ENCODE measurements at places on chromosomes 6 and 20. TPM values are rescaled to one million over a fixed set of nuclear protein-coding genes. Genes with fewer than 3 reads are reported as not detected.

DNA sequence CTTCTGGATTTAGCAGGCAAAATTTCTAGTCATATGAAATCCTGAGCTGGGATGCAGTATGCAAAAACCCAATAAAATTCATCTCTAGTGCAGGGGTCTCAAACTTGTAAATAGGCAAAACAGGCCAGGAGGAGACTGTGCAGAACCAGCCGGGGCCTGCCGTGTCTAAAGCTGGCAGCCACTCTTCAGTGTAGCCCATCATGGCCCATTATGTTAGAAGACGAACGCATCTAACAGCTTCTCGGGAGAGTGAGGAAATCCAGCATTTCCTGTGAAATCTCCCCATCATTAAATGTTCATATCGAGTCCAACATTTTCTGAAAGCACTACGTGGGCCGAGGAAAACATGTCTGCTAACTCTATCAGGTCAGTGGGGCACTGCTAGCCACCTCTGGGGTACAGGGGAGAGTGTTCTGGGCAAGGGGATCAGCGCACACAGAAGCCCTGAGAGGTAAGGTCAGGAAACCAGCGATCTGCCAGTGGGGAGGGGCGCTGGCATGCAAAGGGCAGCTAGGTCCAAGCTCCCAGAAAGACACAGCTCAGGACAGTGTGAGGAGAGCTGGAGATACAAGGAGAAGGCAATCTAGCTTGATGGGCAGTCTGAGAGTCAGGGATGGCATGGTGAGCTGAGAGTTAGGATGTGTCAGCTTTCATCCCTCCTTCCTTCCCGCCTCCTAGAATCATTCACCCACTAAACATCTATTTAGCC lies 144.2 kb downstream of the PREX1 start:
- H3K4me1 ChIP-seq, result peaks cover 35% of the 10 kb centered on the region
- no peak overlapping the region for H3K4me3 ChIP-seq
- no peak for DNase-seq
- H3K36me3 ChIP-seq, result peaks cover 4% of the 10 kb centered on the region

Gene YIPF3
- 91.6 TPM for total RNA-seq

Gene MAFB
- total RNA-seq, result 84.1 TPM

Gene NKAIN4
- total RNA-seq, result 1.2 TPM

GRCh38 chr6:162917506-162917905 lies 189.7 kb downstream of the PACRG start:
- DNase-seq, result no peak
- H3K4me3 ChIP-seq, result no peak overlapping the region
- no peaks in the 10 kb centered on the region for H3K27me3 ChIP-seq
- H3K27ac ChIP-seq, result no peak overlapping the region
- no peaks in the 10 kb centered on the region for H3K4me1 ChIP-seq
- no peaks in the 10 kb centered on the region for H3K36me3 ChIP-seq

GRCh38 chr6:161414180-161414579 lies 140.3 kb upstream of the AGPAT4 start:
- no peak overlapping the region for H3K4me3 ChIP-seq
- H3K27me3 ChIP-seq, result no peaks in the 10 kb centered on the region
- no peaks in the 10 kb centered on the region for H3K4me1 ChIP-seq
- no peak overlapping the region for H3K27ac ChIP-seq
- H3K36me3 ChIP-seq, result no peaks in the 10 kb centered on the region
- DNase-seq, result no peak

DNA sequence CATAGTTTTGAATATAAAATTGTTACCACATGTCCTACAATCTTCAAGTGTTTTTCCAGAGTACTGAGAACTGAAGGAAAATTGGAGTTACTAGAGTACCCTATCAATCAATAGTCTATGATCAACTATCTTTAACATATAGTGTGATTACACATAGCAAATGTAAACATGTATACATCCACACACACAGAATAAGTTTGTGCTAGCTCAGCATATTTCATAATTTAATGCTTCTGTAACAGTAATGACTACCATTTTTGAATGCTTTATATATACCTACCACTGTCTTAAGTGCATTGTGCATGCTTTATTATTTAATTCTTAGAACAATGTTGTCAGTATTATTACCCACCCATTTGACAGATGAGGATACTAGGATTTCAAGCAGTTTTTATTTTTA lies 523.9 kb downstream of the HAO1 start:
- H3K36me3 ChIP-seq, result no peaks in the 10 kb centered on the region
- H3K27me3 ChIP-seq, result no peaks in the 10 kb centered on the region
- no peak for DNase-seq
- no peak overlapping the region for H3K27ac ChIP-seq
- no peaks in the 10 kb centered on the region for H3K4me1 ChIP-seq

GRCh38 chr6:136890194-136890839 lies 31.8 kb upstream of the SLC35D3 start:
- no peaks in the 10 kb centered on the region for H3K27me3 ChIP-seq
- peaks cover 5% of the 10 kb centered on the region for H3K36me3 ChIP-seq
- no peak for DNase-seq
- H3K27ac ChIP-seq, result no peak overlapping the region

- H3K4me3 ChIP-seq, result no peak overlapping the region
- peak; percentile 21 for DNase-seq
- H3K27ac ChIP-seq, result no peak overlapping the region
- H3K4me1 ChIP-seq, result peaks cover 8% of the 10 kb centered on the region
- H3K36me3 ChIP-seq, result no peaks in the 10 kb centered on the region
Measured at GRCh38 chr6:155248008-155249001, 15.5 kb upstream of the CLDN20 start.

- H3K4me1 ChIP-seq, result no peaks in the 10 kb centered on the region
- H3K27ac ChIP-seq, result no peak overlapping the region
- H3K36me3 ChIP-seq, result no peaks in the 10 kb centered on the region
- no peaks in the 10 kb centered on the region for H3K27me3 ChIP-seq
- no peak for DNase-seq
Measured at GRCh38 chr6:93453956-93454355, 34.6 kb upstream of the EPHA7 start.

Gene TM9SF4
- total RNA-seq, result 27.0 TPM

GRCh38 chr6:87799651-87800050 lies 97.6 kb upstream of the AKIRIN2 start:
- H3K4me3 ChIP-seq, result no peak overlapping the region
- no peaks in the 10 kb centered on the region for H3K4me1 ChIP-seq
- no peak for DNase-seq
- H3K27ac ChIP-seq, result no peak overlapping the region
- no peaks in the 10 kb centered on the region for H3K27me3 ChIP-seq

DNA sequence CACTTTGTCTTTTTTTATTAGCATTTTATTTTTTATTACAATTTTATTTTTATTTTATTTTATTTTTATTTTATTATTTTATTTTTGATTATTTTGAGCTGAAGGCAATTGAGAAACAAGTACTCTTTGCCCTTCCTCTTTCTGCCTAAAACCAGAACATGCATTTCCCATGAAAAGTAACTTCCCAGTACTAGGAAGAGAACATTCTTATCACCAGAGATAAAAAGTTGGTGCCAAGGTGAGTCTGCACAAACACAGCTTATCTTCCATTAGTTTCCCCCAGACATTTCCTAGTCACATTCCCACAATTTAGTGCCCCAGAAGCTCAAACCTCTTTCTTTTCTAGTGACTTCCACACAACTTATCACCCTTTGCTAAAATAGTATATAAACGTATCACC lies 84.8 kb downstream of the CD24 start:
- no peaks in the 10 kb centered on the region for H3K36me3 ChIP-seq
- H3K27ac ChIP-seq, result no peak overlapping the region
- no peak for DNase-seq
- no peaks in the 10 kb centered on the region for H3K27me3 ChIP-seq

GRCh38 chr6:32796848-32797776 lies 19.7 kb downstream of the HLA-DOB start:
- H3K4me3 ChIP-seq, result no peak overlapping the region
- peaks cover 12% of the 10 kb centered on the region for H3K4me1 ChIP-seq
- H3K27ac ChIP-seq, result no peak overlapping the region

Gene OR2W1
- total RNA-seq, result not detected

- no peak overlapping the region for H3K27ac ChIP-seq
- H3K4me3 ChIP-seq, result no peak overlapping the region
- H3K36me3 ChIP-seq, result no peaks in the 10 kb centered on the region
- no peaks in the 10 kb centered on the region for H3K4me1 ChIP-seq
- no peak for DNase-seq
- no peaks in the 10 kb centered on the region for H3K27me3 ChIP-seq
Measured at GRCh38 chr20:48215536-48215935, 430.3 kb upstream of the SULF2 start.

- H3K36me3 ChIP-seq, result no peaks in the 10 kb centered on the region
- no peak for DNase-seq
- no peak overlapping the region for H3K27ac ChIP-seq
- H3K4me1 ChIP-seq, result no peaks in the 10 kb centered on the region
- no peaks in the 10 kb centered on the region for H3K27me3 ChIP-seq
- H3K4me3 ChIP-seq, result no peak overlapping the region
Measured at GRCh38 chr6:4849226-4850022, 73.2 kb downstream of the CDYL start.

DNA sequence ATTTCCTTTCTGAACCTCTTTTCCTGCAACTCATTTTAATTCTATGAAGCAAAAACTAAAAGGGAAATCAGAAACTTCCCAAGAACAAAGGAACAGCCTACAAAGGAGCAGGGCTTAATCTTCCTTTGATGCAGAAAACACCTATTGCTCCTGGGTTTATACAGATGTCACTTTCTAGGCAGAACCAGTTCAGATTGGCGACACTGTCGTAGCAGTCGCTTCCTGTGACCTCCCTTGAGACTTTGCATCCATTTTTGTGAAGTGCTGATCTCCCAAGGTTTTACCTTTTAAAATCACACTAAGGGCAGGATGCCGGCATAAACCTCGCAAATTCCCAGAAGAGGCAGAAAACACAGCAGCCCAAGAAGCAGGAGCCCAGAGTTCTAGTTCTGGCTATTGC lies 40.1 kb downstream of the JAG1 start:
- no peak overlapping the region for H3K4me3 ChIP-seq
- no peaks in the 10 kb centered on the region for H3K36me3 ChIP-seq
- H3K27me3 ChIP-seq, result no peaks in the 10 kb centered on the region
- peaks cover 16% of the 10 kb centered on the region for H3K4me1 ChIP-seq

DNA sequence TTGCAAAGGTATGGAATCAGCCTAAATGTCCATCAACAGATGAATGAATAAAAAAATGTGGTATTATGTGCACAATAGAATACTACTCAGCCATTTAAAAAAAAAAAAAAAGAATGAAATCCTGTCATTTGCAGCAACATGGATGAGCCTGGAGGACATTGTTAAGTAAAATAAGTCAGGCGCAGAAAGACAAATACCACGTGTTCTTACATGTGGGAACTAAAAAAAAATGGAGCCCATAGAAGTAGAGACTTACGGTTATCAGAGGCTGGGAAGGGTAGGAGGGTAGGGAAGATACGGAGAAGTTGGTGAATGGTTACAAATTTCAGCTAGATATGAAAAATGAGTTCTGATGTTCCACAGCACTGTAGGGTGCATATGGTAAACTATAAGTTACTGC lies 97.2 kb upstream of the SIRPG start:
- no peaks in the 10 kb centered on the region for H3K4me1 ChIP-seq
- no peak overlapping the region for H3K27ac ChIP-seq
- H3K4me3 ChIP-seq, result no peak overlapping the region
- H3K36me3 ChIP-seq, result no peaks in the 10 kb centered on the region
- no peak for DNase-seq

GRCh38 chr6:75386050-75386770 lies 101.6 kb upstream of the TMEM30A start:
- no peaks in the 10 kb centered on the region for H3K27me3 ChIP-seq
- H3K4me1 ChIP-seq, result no peaks in the 10 kb centered on the region
- no peaks in the 10 kb centered on the region for H3K36me3 ChIP-seq
- H3K4me3 ChIP-seq, result no peak overlapping the region

Gene RBBP8NL
- not detected for total RNA-seq

Gene TLDC2
- total RNA-seq, result not detected

GRCh38 chr6:148466158-148466557 lies 123.5 kb downstream of the SASH1 start:
- no peak for DNase-seq
- H3K36me3 ChIP-seq, result no peaks in the 10 kb centered on the region
- no peak overlapping the region for H3K4me3 ChIP-seq
- peak overlapping the region; percentile 69 for H3K27ac ChIP-seq

- H3K4me1 ChIP-seq, result no peaks in the 10 kb centered on the region
- peak; percentile 91 for DNase-seq
- no peak overlapping the region for H3K4me3 ChIP-seq
Measured at GRCh38 chr20:3686867-3687321, 5.1 kb upstream of the ADAM33 start.

Gene FERMT1
- total RNA-seq, result 0.78 TPM

All from tibial nerve (tissue), 4 donors.